ENCODE measurements at places on chromosomes 6 and 20. TPM values are rescaled to one million over a fixed set of nuclear protein-coding genes. Genes with fewer than 3 reads are reported as not detected.

The ZNF292 gene
- 10.0 TPM for total RNA-seq

The AMD1 gene
- 139 TPM for total RNA-seq

The ISM1 gene
- not detected for total RNA-seq

The KCNG1 gene
- 4.5 TPM for total RNA-seq

The SDCBP2 gene
- 3.7 TPM for total RNA-seq

The PTCHD4 gene
- 1.3 TPM for total RNA-seq

The SEMG1 gene
- total RNA-seq: not detected

The EYA4 gene
- total RNA-seq: 8.2 TPM

DNA sequence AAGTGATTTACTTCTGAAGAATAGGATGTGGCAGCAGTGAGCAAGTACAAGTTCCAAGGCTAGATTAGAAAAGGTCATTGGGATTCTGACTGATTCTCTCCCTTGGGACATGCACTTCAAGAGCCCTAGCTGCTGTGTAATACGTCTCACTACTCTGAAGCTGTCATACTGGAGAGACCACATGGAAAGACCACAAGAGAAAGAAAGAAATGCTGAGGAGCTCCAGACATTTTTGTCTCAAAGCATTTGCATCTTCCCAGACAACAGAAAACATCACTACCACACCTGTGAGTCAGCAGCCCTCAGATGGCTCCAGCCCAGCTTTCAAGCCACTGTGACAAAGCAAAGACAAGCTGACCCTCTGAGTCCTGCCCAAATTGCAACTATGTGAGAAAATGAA, 20.7 kb downstream of the TENT5A start:
- peak; percentile 77 for DNase-seq

DNA sequence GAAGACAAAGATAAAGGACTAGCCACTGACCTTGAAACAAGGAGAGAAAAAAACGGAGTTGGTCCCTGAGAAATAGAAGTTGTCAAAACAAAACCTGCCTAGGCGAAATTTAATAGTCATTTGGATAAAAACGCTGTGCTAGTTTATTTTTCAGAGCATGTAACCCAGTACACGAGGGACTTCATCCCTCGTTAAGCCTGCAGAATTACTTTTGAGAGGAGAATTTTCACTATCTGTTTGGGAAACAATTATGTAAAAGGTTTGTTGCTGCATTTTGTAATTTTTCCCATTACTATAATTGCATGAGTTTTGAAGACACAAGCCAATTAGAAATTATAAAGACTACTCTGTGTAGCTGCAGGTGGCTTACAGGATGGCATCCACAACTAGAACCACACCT, 71.6 kb upstream of the MAP3K7 start:
- DNase-seq: no peak

- peak; percentile 88 for DNase-seq
These were observed 362.6 kb downstream of the EPM2A start for GRCh38 chr6:145372671-145373151.

DNA sequence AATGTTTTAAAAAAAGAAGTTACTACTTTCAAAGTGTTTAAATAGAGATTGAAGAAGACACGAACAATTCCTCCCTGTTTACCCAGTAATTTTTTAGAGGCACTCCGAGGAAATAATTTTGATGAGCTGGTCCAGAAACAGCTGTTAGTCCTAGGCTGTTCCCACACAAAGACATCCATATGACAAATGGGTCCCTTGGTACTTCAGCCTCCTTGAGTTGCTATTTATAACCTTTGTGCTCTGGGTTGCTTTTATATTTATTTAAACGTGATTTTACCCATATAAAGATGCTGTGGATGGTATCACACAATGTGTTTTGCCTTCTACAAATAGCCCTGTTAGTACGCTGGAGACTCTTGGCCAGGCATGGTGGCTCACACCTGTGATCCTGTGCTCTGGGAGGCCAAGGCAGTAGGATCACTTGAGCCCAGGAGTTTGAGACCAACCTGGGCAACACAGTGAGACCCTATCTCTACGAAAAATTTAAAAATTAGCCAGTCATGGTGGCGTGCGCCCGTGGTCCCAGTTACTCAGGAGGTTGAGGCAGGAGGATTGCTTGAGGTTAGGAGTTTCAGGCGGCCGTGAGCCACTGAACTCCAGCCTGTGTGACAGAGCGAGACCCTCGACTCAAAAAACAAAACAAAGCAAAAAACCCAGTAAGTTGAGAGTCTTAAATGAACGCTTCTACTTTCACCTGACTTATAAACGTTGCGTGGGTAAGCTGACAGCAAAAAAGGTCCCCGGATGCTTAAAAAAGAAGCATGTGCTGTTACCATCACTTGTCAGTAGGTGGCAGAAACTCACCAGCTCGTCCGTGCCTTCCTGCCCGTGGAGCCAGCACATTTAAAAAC, 56.9 kb upstream of the ARMH2 start:
- peak; percentile 72 for DNase-seq

DNA sequence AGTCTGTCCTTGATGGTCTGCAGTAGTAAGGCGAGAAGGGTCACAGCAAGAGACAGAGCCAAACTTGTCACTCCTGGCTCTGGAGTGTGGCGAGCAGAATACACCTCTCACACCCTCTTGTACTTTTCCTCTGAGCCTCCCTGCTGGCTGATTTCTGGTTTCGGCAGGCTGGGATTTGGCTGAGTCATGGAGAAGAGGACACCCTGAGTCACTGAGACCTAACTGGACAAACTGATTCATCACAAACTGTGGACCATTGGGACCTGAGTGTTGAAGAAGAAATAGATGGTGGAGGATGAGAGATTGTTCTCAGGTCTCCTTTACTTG, 101.7 kb downstream of the F13A1 start:
- DNase-seq: peak; percentile 73

GRCh38 chr6:140581601-140582000, 1207.2 kb upstream of the CITED2 start:
- DNase-seq: peak; percentile 79

DNA sequence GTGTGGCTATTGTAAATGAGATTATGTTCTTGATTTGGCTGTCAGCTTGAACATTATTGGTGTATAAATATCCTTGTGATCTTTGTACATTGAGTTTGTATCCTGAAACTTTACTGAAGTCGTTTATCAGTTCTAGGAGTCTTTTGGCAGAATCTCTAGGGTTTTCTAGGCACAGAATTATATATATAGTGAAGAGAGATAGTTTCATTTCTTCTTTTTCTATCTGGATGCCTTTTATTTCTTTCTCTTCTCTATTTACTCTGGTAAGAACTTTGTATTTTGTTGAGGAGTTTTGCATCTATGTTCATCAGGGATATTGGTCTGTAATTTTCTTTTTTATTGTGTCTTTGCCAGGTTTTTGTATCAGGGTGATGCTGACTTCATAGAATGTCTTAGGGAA, 589.2 kb upstream of the MAN1A1 start:
- DNase-seq: no peak

- peak; percentile 100 for DNase-seq
These were observed 24.4 kb upstream of the FKBP1A start for GRCh38 chr20:1417273-1417672.

GRCh38 chr6:100479179-100480035, 14.7 kb upstream of the SIM1 start:
- DNase-seq: peak; percentile 63

GRCh38 chr6:34315780-34316179, 67.0 kb upstream of the SMIM29 start:
- no peak for DNase-seq

DNA sequence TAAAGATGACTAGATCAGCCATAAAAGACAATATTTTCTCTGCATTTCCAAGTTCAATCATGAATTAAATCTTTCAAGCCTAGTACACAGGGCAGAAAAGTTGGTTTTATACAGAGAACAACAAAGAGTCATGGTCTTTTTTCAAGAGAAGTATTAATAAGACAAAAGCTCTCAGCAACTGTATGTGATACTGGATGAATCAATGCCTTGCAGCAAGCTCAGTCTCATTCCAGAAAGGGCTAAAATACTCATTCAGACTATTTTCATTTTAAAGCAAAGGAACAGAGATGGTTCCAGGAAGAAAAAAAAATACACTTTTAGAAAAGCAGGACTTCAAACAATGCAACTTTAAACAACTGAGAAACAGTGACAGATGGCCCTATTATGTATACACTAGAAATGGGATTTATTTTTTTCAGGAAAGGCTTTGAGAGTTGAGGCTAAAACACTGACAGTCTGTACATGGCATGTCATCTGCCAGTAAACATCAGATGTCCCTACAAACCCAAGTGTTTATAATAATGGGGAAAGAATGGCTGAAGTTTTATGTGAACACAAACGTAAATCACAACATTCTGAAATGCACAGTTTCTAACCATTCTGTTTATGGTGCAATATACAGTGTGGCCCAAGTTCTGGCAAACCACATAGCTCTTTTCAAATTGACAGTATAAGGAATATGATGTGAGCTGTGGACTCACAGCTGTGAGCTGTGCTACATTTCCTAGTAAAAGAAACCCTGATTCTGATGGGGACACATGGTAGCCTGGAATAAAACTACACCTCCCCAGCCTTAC, 114.3 kb upstream of the DST start:
- DNase-seq: peak; percentile 41

GRCh38 chr20:2146080-2146867, 44.6 kb downstream of the STK35 start:
- no peak for DNase-seq

DNA sequence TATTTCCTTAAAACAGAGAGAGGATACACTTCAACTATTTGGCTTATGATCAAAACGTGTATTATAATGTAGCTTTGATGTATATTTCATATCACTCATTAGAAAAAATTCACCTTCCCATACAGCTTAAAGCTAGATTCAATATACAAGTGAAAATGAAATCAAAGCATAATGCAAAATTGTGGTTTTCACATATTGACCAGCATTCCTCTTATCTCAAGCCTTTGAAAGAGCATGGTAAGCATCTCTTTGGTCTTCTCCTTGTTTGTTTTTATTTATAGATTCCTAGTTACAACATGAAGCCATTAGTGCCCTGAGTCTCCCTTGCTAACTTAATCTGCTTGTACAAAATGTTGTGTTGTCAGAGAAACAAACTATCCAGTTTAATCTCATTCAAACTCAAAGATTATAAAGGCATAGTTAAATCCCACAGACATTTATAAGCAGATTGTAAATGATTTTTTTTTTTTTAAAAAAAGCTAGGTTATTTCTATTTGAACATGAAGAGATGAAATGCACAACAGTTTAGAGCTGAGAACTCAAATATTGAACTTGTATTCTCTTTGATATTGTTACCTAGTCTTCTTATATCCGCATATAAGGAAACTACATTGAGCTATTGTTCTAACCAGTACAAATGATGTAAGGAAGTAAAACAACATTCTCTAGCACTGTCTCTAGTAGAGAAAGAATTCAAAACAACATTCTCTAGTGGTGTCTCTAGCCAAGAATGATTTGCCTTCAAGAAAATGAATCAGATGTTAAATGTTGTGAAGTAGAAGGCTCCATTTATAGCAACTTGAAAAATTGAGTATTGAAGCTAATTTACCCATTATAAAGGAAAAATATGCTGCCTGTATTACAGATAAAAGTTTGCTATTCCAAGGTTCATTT, 31.2 kb upstream of the SMIM28 start:
- peak; percentile 20 for DNase-seq

DNA sequence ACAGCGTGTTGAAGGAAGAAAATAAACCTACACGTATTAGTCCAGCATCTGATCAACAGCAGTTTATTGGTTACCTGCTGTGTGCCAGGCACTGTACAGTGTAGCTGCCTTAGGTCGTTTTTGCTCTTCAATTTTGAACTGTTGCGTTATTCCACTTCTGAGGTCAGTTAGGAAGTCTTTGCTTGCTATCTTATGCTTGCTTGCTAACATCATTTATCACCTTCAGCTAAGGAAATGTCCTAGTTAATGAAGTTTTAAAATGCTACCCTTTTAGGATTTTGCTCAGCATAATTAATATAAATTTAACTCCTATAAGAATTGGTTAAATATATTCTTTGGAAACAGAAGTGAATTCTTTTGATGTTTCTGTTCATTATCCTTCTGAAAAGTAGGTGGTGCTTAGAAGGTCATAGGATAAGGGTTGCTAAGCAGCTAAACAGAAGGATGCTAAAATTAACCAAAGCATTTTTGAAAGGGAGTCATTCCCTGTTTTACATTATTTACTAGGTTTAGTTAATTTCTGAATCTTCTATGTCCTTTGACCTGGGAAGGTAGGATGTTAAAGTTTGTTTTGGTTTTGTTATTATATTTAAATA, 3.4 kb downstream of the RREB1 start:
- no peak for DNase-seq

DNA sequence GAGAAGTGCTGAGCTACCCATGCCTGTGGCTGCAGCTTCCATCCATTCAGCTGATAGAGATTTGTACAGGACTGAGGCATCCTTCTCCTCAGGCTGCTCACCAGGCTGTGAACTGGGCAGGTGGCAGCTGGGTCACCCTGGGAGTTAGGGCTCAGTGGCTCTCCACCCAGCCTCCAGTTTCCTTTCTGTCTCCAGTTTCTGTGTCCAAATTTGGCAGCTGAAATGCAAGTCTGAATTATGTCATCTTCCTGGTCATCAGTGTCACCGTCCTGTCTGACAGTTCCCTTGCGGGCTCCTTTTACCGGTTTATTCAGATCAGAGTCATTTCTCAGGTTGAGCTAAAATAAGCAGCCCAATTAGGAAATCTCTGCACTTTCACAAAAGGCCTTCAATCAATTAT, 93.3 kb downstream of the EDN1 start:
- DNase-seq: no peak

DNA sequence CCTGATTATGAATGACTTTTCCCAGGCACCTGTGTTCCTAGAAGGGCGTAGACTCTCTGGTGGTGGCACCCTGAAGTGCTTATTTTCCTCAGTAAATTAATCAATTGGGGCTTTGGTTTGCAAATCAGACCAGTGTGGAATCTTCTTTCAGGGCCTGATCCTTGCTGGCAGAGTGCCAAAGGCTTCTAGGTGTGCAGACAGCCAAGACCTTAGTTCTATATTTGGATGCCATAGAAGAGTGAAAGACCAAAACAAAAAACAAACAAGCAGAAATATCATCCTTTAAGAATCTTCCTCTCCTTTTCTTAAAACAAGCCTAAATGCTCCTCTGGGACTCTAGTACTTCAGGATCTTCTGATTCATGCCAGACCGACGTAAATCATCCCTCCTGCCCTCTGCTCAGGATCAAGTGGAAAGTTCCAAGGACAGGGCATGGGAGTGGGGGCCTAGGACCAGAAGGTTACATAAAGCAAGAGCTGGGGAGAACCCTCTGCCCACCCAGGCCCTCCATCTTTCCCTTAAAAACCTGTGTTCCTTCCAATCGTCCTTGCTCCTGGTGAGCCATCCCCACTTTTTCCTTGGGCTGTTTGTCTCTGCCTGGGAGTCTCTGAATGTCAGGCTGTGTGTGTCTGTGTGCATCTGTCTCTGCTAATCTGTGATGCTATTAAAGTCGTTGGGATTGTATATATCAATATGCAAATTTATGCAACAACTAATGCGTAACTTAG, 70.5 kb upstream of the MYLIP start:
- DNase-seq: no peak
